A172 (cell line): ENCODE measurements at places on chromosomes 6 and 20. TPM values are rescaled to one million over a fixed set of nuclear protein-coding genes. Genes with fewer than 3 reads are reported as not detected.

HRH3 gene
- not detected in 2 replicates for total RNA-seq

EPPIN gene
- not detected in 2 replicates for total RNA-seq

PHACTR3 gene
- total RNA-seq, result not detected in 2 replicates

EDN1 gene
- total RNA-seq, result 24.0 and 28.5 TPM in 2 replicates

LRRC73 gene
- 1.2 and 2.3 TPM in 2 replicates for total RNA-seq

SLC17A4 gene
- not detected in 2 replicates for total RNA-seq

GABRR1 gene
- 0.02 TPM in 1 of 2 replicates, not detected in the other for total RNA-seq

HLA-DMB gene
- total RNA-seq, result not detected in 2 replicates

TP53INP2 gene
- 2.4 and 5.0 TPM in 2 replicates for total RNA-seq

ZSCAN23 gene
- 1.0 and 3.2 TPM in 2 replicates for total RNA-seq

HTR1E gene
- total RNA-seq, result not detected in 2 replicates

CLPSL2 gene
- 4.7 TPM in 1 of 2 replicates, not detected in the other for total RNA-seq

TOX2 gene
- total RNA-seq, result 1.2 and 3.7 TPM in 2 replicates

GNMT gene
- 0.24 TPM in 1 of 2 replicates, not detected in the other for total RNA-seq

TCF21 gene
- not detected in 2 replicates for total RNA-seq

TFAP2D gene
- not detected in 2 replicates for total RNA-seq

CFAP206 gene
- 0.43 and 0.71 TPM in 2 replicates for total RNA-seq
